ENCODE measurements at places on chromosomes 5 and 9. TPM values are rescaled to one million over a fixed set of nuclear protein-coding genes. Genes with fewer than 3 reads are reported as not detected.
A peak's percentile ranks its signal among the peaks of the same experiment; 100 is the strongest.

Gene TMEFF1
- not detected for polyA plus RNA-seq

DNA sequence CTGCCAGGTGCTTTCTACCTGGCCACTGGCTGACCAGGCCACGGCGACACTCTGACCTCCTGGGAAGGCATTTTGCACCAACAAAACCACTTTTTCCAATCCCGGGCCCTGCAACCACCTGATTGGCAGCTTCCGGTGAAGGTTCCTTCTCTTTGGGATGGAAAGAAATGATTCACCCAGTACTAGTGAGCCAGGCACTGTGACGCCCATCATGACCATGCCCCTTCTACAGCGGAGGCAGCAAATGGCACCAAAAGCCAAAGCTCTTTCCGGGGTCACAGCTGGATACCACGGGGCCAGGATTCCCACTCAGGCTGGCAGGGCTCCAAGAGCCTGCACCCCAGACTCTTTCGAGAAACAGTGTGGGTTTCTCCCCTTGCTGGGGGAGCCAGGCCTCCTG lies 4.7 kb downstream of the NOTCH1 start:
- H3K4me3 ChIP-seq: no peak overlapping the region
- H3K36me3 ChIP-seq: peaks cover 38% of the 10 kb centered on the region
- H3K27me3 ChIP-seq: no peaks in the 10 kb centered on the region
- H3K4me1 ChIP-seq: peaks cover 12% of the 10 kb centered on the region
- no peak overlapping the region for H3K27ac ChIP-seq

DNA sequence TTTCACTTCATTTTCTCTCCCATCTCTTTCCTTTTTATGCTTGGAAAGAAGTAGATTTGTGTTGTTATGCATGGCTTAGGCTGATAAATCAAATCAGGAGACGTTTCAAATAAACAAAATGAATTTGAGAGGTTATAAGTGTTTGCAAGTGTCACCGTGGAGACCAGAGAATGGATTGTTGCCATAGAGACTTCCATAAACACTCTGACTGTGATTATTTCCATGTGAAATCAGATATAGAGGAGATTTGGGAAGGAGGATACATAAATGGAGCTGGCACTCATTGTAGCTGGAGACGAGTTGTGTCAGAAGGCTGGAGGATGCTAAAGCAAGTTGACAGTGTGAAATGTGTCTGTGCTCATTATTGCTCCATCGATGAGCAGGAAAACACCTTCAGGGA lies 84.2 kb upstream of the PCSK1 start:
- H3K4me1 ChIP-seq: no peaks in the 10 kb centered on the region
- no peaks in the 10 kb centered on the region for H3K36me3 ChIP-seq
- no peak overlapping the region for H3K27ac ChIP-seq

Gene EQTN
- not detected for polyA plus RNA-seq

DNA sequence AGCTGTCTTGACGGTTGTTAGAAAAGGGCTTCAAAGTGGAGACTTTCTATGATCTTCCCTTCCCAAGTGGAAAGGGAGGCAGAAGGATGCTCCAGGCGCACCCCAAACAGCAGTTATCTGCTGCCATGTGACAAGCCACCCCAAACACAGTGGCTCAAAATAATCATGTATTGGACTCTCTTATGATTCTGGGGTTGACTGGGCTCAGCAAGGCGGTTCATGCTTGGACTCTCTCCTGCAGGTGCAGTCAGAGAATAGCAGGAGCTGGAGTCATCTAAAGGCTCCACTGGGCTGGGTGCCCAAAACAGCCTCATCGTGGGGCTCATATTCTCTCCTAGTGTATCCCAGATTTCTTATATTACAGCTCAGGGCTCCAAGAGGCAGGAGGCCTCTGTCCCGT lies 177.6 kb upstream of the IER5L start:
- H3K36me3 ChIP-seq: no peaks in the 10 kb centered on the region
- DNase-seq: no peak
- peaks cover 5% of the 10 kb centered on the region for H3K4me1 ChIP-seq

Gene RAI14
- polyA plus RNA-seq: 16.7 TPM

Gene FSTL4
- polyA plus RNA-seq: 0.35 TPM

DNA sequence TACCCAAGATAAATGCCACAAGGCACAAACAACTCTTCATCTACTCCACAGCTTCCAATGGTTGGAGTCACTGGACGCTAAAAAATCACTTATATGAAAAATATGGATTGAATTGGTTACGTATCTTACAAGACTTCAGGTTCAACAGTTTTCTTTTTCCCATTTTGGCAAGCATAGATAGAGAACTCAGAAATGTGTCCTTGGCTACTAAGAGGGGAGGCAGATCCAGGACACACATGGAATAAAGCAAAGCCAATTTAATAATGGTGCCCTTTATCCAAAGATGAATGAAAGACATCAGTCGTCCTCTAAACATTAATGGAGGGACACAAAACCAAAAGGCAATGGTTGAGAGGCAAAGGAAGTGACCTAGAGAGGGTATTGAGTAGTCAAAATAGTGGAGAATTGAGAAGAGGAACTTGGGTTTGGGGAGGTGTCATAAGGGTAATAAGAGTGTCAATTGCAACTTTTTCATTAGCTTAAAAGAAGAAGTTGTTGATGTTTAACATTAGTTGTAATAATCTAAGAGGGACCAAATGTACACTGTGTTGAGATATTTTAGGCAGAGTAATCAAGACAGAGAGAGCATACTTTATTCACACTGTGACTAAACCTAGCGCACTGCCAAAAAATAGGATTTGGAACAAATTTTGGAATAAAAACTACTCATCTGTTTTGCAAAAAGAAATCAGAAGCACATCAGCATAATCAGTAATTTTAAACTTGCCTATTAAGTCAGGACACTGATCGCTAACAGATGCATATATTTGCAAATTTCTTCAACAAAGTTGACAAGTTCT lies 308.2 kb downstream of the ARL15 start:
- no peak for DNase-seq
- no peak overlapping the region for H3K27ac ChIP-seq
- H3K36me3 ChIP-seq: no peaks in the 10 kb centered on the region
- H3K4me1 ChIP-seq: no peaks in the 10 kb centered on the region
- H3K27me3 ChIP-seq: no peaks in the 10 kb centered on the region
- H3K4me3 ChIP-seq: no peak overlapping the region

GRCh38 chr9:5389109-5389732 lies 48.5 kb downstream of the PLGRKT start:
- no peak for DNase-seq
- H3K27ac ChIP-seq: no peak overlapping the region

GRCh38 chr5:86143837-86144236 lies 473.9 kb upstream of the COX7C start:
- no peak for DNase-seq
- no peak overlapping the region for H3K4me3 ChIP-seq
- H3K36me3 ChIP-seq: no peaks in the 10 kb centered on the region
- no peak overlapping the region for H3K27ac ChIP-seq
- H3K27me3 ChIP-seq: no peaks in the 10 kb centered on the region

DNA sequence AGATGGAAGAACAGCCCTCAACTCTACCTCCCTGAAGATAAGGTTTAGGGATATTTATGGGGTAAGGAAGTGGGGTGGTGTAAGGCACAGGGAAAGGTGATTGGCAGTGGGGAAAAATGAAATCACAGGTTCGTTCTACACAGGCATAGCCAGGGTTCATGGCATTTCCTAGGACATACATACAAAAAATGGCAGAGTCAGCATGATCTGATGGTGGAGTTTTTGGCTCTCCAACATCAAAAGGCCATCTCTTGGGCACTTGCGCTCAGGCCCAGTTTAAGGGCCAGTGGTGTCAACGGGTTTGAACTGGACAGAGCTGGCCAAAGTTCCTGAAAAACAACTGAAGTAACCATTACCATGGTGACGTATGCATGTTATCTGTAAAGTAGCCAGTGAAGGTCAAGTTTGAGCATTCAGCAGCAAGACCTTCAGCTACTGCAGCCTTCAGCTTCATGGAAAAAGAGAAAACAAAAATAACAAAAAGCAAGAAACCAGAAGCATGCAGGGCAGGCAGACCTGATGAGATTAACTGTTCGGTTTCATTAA lies 92.8 kb downstream of the SMARCA2 start:
- no peak for DNase-seq

DNA sequence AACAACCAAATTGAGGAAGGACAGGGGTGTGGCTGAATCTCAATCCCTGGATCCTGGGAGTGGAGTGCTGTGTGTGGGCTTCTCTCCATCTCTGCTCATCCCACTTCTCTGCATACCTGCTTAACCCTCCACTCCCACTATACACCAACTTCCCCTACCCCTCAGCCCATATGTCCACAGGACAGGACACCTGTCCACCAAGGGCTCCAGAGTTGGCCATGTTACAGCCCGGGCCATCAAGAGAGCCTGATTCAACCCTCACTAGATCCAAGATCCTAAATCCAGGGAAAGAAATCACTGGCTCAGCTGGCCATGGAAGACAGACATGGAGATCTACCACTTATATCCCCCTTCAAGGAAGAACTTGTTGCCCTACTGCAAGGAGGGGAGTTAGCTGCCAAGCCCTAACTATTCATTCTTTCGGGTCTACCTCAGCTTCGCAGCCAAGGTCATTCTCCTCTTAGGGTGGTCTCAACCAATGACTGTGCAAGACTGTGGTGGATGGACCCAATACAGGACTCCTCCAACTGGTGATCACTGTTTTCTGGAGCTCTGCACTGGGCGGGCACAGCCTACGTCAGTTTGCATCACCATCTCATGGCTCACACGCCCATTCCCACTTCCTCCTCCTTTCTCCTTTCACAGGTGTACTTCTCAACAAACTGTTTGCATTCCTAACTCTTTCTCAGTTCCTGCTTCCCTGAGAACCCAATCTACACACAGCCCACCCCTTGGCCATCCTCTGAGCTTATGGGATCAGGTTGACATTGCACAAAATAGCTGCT lies 53.7 kb upstream of the ZBTB43 start:
- DNase-seq: no peak
- H3K27me3 ChIP-seq: peaks cover 4% of the 10 kb centered on the region
- no peak overlapping the region for H3K4me3 ChIP-seq
- no peaks in the 10 kb centered on the region for H3K36me3 ChIP-seq
- no peak overlapping the region for H3K27ac ChIP-seq
- H3K4me1 ChIP-seq: no peaks in the 10 kb centered on the region

- peaks cover 25% of the 10 kb centered on the region for H3K4me1 ChIP-seq
- peak overlapping the region; percentile 65 for H3K27ac ChIP-seq
- no peaks in the 10 kb centered on the region for H3K27me3 ChIP-seq
- peak; percentile 94 for DNase-seq
- peak overlapping the region; percentile 23 for H3K4me3 ChIP-seq
Measured at GRCh38 chr9:136342181-136343120, 15.1 kb downstream of the GPSM1 start.

GRCh38 chr5:171010086-171010485 lies 148.3 kb downstream of the RANBP17 start:
- H3K27ac ChIP-seq: no peak overlapping the region
- H3K36me3 ChIP-seq: no peaks in the 10 kb centered on the region
- no peaks in the 10 kb centered on the region for H3K4me1 ChIP-seq
- DNase-seq: no peak
- H3K4me3 ChIP-seq: no peak overlapping the region
- no peaks in the 10 kb centered on the region for H3K27me3 ChIP-seq

- no peaks in the 10 kb centered on the region for H3K4me1 ChIP-seq
- H3K4me3 ChIP-seq: no peak overlapping the region
- no peak overlapping the region for H3K27ac ChIP-seq
- no peak for DNase-seq
- no peaks in the 10 kb centered on the region for H3K36me3 ChIP-seq
- H3K27me3 ChIP-seq: no peaks in the 10 kb centered on the region
Measured at GRCh38 chr9:2289263-2289662, 274.1 kb downstream of the SMARCA2 start.

DNA sequence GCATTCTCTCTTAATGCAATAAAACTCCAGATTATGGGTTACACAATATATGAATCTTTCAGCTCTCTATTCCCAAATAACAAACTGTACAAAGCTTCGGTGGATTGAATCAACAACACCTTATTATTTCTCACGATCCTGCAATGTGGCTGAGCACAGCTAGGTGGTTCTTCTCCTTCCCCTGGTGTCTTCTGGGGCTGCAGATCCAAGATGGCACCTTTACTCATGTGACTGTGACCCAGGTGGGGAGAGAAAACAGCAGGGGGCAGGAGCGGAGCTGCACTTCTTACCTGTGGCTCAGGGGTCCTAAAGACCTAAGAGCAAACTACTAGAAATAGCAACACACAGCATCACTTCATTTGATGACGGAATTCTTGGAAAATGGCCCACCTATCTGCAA lies 233.1 kb downstream of the IRX1 start:
- no peak overlapping the region for H3K27ac ChIP-seq
- peaks cover 1% of the 10 kb centered on the region for H3K4me1 ChIP-seq
- no peaks in the 10 kb centered on the region for H3K36me3 ChIP-seq
- no peak for DNase-seq
- H3K27me3 ChIP-seq: no peaks in the 10 kb centered on the region

- H3K27ac ChIP-seq: peak overlapping the region; percentile 90
- no peak for DNase-seq
- H3K4me3 ChIP-seq: no peak overlapping the region
- H3K36me3 ChIP-seq: no peaks in the 10 kb centered on the region
- no peaks in the 10 kb centered on the region for H3K27me3 ChIP-seq
Measured at GRCh38 chr5:55633574-55634208, 78.4 kb downstream of the SLC38A9 start.

Gene SLC28A3
- polyA plus RNA-seq: 0.59 TPM

Gene SMARCA2
- polyA plus RNA-seq: 30.0 TPM

Gene FOXD4L5
- polyA plus RNA-seq: not detected

Gene INSL6
- polyA plus RNA-seq: not detected

Gene SOHLH1
- not detected for polyA plus RNA-seq

Gene SLC6A3
- 1.1 TPM for polyA plus RNA-seq

DNA sequence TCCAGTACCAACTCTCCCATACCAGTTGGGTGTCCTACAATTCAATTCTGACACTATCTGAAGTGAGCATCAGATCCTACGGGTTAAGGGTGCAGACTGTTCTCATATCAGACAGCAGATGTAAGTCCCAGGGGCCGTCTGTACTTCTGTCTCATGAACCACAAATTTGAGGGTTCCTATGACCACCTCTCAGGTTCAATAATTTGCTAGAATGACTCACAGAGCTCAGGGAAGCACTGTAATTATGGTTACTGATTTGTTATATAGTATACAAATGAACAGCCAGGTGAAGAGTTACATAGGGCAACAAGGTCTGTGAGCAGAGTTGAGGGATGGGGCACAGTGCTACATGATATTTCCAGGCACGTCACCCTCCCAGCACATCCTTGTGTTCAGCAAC lies 499.1 kb downstream of the DMAC1 start:
- H3K36me3 ChIP-seq: no peaks in the 10 kb centered on the region
- no peaks in the 10 kb centered on the region for H3K27me3 ChIP-seq
- no peaks in the 10 kb centered on the region for H3K4me1 ChIP-seq

- peaks cover 10% of the 10 kb centered on the region for H3K27me3 ChIP-seq
- no peak overlapping the region for H3K4me3 ChIP-seq
Measured at GRCh38 chr5:175874462-175875139, 3.2 kb downstream of the CPLX2 start.
